Activated T-helper 9 cell treated with anti-CD3 and anti-CD28 coated beads, Interleukin-2, amount 50 U/mL, for 16 hours (primary cell): ENCODE measurements at places on chromosomes 7 and 10.

DNA sequence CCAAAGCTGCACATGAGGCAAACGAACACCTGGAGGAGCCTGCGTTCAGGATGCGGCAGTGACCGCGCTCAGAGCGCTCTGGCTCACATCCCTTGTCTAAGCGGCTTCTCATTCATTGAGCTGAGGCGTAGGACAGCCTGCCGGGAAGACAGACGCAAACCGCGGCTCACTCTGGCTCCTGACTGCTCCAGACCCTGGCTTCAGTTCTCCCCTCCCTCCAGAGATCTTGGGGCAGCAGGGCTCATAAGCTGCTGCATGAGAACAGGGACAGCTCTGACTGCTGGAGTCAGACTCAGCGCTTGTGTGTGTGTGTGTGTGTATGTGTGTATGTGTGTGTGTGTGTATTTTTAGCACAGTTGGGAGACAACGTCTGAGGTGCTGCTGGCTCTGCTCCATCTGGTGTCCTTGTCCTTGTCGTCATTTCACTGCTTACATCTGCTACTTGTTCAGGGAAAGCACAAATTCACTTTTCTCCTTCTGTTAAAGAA, 15.8 kb upstream of the LYZL2 start:
- DNase-seq: no peak

GRCh38 chr7:105027176-105027853, 13.3 kb downstream of the KMT2E start:
- no peak for DNase-seq

DNA sequence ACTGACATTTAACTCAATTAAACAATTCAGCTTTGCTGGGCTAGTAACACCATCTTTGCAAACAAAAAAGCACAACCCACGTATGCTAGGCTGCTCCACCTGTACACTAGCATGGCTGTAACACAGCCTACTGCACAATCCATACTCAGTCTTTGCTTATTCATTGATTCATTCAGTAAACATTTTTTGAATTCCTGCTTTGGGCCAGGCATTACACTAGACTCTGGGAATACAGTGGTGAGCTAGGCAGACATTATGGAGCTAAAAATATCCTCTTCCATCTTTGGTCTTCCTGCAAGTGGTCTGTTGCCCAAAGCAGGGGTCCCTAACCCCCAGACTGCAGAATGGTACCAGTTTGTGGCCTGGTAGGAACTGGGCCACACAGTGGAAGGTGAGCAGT, 9.9 kb downstream of the CNNM1 start:
- no peak for DNase-seq

DNA sequence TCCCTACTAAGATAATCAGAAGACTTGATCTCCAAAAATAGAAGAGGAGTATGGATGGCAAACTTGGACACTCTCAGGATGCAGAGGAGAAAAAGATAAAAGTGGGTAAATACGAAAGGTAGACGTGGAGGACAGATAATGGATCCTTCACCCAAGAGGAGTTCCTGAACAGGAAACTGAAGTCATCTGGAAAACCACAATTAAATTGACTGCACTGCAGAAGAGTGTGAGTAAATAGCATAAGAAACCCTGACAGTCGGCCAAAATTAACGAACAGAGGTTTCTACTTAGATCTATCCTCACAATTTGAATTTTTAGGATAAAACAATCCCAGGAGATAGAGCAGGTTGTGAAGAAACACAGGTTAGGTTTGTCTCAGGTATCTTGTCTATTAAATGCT, 70.5 kb downstream of the SDK1 start:
- no peak for DNase-seq

DNA sequence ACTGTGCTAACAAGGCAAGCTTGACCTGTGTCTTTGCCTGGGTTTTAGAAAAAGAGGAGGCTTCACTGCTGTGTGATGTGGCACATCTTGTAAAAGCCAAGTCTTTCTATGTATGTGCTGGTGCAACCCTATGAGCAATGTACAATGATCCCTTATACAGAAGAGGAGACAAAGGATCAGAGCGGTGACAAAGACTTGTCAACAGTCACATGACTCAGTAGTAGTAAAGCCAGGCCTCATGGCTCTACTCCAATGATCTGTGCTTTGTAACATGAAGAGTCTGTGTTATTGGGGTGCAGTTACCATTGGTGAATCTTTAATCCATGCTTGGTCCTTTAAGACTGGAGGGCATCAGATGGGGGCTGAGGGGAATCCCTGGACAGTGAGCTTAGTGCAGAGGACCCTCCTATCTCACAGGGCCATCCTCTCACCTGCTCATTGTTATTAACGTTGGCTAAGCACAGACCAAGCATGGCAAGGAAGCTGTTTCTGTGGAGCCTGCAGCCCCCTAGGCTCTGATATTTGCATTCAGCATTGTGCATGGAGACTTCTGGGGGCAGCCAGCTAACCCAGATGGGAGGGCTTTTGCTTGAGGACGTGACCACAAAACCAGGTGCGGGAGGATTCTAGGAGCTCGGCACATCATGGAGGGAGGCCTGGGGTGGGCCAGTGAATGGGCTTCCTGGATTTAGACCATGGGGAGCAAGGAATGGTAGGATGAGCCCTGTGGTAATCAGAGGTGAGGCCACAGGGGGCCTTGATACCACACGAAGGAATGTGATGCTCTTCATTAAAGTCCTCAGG, 308.8 kb upstream of the ZNF32 start:
- DNase-seq: no peak

DNA sequence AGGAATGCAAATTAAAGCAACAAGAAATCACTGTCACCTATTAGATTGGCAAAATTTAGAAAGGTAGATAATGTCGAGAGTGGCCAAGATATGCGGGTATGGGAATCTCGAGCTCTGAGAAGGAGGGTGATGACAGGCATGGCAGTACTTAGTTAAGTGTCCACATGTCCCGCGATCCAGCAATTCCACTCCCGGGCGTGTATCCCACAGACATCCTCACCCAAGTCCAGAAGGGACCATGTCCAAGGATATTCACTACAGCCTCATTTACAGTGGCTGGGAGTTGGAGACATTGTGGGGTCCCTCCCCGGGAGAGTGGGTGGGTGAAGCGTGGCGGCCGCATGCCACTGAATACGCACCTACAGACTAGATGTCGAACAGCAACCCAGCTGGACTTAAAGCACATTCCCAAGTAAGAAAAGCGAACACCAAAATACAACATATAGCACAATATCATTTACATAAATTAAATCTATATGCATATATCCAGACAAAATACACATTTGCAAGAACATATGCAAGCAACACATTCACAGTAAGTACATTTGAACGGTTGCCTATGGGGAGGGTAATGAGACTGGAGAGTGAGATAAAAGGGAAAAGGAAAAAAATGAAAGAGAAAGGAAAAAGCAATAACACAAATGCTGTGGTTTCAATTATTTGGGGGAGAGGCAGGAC, 9.9 kb downstream of the KCNH2 start:
- DNase-seq: no peak

DNA sequence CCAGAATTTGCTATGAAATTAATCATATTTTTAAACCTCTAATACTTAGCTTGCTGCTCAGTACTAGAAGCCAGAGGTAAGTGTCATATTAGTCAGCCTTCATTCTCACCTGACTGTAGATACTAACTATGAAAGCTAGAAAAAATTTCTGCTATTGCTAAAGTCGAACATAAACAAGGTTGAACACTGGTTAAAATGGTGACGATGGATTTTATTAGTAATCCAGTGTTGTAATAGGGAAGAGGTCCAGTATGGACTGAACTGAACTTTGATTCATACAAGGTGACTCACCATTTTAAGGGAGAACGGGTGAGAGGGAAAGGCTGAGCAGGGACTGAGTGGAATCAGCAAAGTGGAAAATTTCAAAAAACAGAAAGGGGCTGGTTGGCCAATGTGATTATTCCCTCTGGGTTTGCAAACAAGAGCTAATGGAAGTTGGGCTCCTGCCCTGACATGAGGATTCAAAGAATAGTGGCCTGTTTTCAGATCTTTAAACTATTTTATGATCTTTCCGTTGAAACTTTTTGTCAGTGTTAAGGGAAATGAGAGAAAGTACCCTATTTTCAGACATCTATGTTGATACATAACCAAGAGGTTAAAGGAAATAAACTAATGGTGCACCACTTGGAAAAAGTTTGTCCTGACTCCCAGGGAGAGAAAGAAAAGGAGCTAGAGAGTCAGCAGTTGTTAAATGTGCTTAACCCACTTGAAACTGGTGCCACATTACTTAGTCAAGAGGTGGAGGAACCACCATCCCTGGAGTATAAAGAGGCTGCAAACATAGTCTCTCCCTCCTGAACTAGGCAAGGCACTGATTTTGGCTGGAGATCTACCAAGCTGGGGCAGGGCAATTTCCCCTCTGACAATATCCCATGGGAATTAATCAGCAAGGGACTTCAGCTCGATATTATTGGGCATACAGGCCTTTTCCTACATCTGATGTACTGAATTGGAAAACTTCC, 15.3 kb upstream of the AKR1C1 start:
- DNase-seq: no peak
